ENCODE measurements at places on chromosomes 2 and 18.

- no peak for DNase-seq
Observed at GRCh38 chr18:63578357-63578958, 8.7 kb upstream of the SERPINB13 start.

- DNase-seq: no peak
Observed at GRCh38 chr18:49638209-49638785, 76.4 kb downstream of the LIPG start.

- DNase-seq: no peak
Observed at GRCh38 chr2:216495656-216496055, 3.0 kb upstream of the RPL37A start.

- no peak for DNase-seq
Observed at GRCh38 chr2:37507051-37507410, 162.6 kb downstream of the QPCT start.

- no peak for DNase-seq
Observed at GRCh38 chr2:11687736-11688135, 17.7 kb upstream of the NTSR2 start.

DNA sequence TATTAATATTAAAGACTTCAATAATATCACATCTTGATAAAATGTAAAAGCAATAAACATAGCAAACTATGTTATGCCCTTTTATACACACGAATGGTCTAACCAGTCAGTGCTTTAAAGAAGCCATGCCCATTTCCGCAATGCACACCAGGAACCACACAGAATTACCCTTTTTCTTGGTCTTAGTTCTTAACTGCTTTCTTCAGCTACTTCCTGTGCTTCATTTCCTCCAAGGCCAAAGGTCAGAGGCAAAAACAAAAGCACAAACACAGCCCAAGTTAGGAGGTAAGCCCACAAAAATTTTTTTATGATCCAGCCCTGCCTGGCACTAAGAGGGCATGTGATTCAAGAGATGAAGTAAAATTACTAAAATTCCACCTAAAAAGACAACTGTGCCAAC, 267.2 kb downstream of the FBXO15 start:
- DNase-seq: no peak

GRCh38 chr18:48641981-48642380, 103.2 kb downstream of the CTIF start:
- DNase-seq: no peak

- DNase-seq: peak; percentile 12
Observed at GRCh38 chr2:236049981-236050380, 118.2 kb downstream of the GBX2 start.
